ENCODE measurements at places on chromosomes 12 and 14.

DNA sequence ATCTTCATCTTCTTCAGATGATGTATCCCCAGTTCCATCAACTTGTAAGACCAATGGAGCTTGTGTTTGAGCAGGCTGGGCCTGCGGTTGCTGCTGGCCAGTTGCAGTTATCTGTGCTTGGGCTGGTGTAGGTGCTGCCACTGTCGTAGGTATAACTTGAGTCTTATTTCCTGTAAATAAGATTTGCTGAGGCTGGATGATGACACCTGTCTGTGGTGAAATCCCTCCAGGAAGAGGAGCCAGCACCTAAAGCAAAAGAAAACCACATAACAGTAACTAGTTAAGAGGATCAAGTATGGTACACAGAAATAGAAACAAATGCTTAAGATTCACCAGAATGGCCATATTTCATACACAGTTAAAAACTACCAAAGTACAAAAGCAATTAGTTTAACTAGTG lies 28.2 kb downstream of the GTF2A1 start:
- no peak for DNase-seq

DNA sequence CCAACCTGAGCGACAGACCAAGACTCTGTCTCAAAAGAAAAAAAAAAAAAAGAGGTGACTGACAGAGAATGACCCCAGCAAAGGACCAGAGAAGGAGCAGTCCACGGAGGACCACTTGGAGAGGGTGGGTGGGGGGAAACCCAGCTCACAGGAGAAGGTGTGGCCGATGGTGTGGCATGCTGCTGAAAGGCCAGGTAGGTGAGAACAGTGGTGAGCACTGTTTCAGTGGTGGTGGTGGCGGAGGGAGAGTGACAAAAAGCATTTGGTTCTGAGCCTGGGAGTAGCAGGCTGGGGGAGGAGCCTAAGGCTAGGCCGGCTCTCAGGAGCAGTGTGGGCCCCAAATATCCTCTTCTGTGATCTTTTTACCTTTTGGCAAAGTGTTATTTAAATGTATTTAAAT lies 63.8 kb downstream of the IRF2BPL start:
- DNase-seq = no peak

DNA sequence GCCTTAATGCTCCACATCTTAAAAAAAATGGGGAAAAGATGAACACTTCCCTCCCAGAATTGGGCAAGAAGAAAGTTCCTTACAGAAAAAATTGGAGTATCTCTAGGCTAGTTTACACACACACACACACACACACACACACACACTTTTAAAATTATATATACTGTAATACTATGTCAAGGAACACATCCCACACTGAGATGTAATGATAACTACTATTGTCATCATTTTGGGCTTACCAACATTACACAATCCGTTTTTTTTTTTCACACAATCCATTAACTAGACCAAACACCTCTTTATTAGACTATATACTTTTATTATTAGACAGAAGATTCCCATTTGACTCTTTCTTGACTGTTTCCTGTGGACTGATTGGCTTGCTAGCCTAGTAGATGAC lies 2.5 kb downstream of the LTBR start:
- DNase-seq = no peak

DNA sequence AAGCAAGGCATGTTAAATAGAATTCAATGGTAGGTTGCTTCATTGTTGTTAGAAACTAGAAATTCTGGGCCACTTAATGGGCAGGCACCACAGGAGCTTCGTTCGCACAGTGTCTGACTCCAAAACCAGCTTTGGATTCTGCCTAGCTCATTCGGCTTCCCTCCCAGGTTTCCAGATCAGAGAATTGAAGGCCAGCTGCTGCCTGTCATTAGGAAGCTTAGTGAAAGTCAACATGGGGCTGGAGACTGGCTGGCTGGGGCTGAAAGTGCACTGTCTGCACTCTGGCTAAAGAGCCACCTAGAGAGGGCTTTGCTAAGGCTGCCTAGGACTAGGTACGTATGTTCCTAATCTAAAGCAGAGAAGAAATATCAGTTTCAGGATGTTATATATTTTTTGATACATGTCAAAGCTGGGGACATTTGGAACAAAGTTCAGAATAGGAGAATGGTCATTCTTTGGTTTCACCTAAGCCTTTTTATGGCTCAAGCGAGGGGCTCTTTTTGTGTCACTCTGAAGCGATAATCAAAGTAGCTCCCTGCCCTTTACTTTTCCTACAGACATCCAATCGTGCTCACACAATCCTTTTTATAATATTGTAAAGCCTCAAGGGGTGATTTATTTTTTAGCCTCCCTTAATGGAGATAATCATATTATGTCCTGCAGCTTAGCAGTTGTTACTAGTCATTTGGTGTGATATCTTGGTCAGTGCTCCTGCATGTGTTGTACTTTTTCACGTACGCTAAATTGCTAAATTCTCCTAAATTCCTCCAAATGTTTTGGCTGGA lies 238.5 kb upstream of the NAV3 start:
- DNase-seq = peak; percentile 13

GRCh38 chr14:96863327-96863985 lies 66.3 kb downstream of the VRK1 start:
- DNase-seq = no peak

- no peak for DNase-seq
Observed at GRCh38 chr12:49794811-49795653, 33.2 kb downstream of the NCKAP5L start.

GRCh38 chr12:53736592-53736991 lies 9.3 kb upstream of the CALCOCO1 start:
- DNase-seq = no peak

DNA sequence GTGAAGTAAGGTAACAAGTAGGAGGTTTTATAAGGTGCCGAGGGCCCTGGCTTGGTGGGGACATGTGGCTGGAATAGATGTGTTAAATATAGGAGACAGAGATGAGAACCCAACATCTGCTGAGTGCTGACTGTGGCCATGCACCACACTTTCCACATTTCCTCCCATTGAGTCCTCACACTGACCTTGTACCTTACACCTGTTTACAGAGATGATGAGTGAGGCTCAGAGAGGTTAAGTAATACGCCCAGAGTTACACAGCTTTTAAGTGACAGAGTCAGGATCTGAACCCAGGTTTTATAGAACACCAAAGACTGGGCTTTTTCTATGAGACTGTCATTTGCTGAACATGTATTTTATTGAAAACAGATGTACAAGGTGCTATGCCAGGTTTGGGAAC lies 70.8 kb upstream of the LTA4H start:
- no peak for DNase-seq

DNA sequence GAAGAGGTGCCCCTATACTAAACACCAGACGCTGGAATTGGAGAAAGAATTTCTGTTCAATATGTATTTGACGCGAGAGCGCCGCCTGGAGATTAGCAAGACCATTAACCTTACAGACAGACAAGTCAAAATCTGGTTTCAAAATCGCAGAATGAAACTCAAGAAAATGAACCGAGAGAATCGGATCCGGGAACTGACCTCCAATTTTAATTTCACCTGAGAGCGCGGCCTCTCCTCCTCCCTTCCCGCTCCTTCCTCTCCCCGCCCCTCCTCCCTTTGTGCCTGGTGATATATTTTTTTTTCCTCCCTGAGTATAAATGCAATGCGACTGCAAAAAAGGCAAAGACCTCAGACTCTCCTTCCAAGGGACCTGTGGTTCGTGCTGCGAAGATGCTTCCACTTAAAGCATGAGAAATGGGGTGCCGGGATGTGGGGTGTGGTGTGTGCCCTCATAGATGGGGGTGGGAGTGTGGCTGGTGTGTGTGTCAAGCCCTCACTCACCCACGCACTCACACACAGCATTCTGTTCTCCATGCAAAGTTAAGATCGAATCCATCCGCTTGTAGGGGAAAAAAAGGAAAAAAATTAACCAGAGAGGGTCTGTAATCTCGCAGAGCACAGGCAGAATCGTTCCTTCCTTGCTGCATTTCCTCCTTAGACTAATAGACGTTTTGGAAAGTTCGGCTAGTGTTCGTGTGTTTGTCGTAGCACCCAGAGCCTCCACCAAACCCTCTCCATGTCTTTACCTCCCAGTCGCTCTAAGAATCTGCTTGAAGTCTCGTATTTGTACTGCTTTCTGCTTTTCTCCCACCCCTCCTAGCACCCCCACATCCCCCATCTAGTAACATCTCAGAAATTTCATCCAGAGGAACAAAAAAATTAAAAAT lies 4.5 kb downstream of the HOXC10 start:
- DNase-seq = peak; percentile 34

DNA sequence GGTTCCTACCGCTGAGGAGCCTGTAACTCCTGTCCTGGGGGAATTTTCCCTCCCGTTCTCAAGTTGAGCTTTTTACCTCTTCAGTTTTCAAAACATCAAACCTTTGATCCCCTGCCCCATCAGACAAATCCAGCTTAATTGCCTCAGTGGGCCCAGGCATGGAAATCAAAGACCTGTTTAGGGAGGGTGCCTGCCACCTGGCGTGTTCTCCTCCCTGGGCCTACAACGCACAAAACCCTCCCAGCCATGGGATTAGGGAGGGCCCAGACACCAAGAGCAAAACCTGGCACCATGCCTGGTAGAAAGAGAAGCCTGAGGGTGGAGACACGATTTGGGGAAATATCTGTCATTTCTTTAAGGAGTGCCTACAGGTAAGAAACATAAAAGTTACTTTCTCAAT lies 672.9 kb downstream of the BCL11B start:
- no peak for DNase-seq

- DNase-seq = no peak
Observed at GRCh38 chr12:2023365-2023764, 19.1 kb upstream of the DCP1B start.

GRCh38 chr14:96400495-96400894 lies 8.6 kb downstream of the AK7 start:
- DNase-seq = peak; percentile 87

DNA sequence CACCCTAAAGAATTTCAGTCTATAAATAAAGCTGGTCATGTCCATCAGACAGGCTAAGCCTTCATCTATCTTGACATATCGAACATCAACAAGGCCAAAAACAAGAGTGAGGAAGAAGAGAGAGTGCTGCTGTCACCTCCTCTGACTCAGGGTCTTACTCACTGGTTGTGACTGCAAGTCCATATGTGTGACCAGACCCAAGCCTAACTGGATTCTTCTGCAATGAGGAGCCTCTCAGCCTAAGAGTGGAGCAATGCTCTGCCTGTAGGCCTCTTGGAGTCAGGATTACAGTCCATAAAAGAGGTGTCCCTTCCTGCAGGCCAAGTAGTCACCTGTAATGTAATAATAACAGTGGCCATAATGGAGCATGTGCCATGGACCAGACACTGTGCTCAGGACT lies 121.2 kb upstream of the SLC35F4 start:
- DNase-seq = no peak

DNA sequence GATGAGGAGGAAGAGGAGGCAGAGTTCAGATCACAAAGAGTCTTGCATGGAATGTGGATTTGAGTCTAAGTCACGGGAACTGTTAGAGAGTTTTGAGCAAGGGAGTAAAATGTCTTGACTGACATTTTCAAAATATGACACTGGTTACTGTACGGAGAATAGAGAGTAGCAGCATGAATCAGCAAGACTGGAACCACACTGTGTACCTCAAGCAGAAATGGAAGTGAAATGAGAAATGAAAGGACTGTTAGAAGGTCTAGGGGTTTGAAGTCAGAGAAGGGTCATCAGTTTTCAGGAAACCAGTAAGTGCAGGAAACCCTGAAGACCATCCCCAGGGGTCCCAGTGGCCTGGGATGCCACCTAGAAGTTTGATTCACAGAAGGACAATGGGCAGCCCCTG lies 236.3 kb downstream of the GALC start:
- DNase-seq = no peak

GRCh38 chr12:122067966-122068365 lies 10.6 kb upstream of the MLXIP start:
- DNase-seq = no peak

DNA sequence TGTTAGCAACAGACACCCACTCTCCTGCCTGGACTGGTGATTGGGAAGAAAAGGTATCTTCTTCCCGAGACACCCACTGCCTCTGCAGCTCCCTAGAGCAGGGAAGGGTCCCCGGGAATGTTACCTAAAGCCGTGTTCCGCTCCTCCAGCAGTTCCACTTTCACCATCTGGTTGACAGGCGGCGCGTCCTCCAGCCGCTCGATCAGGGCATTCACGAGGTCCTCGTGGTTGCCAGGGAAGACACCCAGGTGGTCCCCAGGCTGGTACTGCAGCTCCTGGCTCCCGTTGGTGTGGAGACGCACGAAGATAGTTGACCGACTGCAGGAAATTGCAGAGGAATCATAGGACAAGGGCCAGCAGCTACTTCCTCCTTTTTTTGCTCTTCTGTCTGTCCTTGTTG lies 44.2 kb upstream of the FBXO21 start:
- no peak for DNase-seq

- no peak for DNase-seq
Observed at GRCh38 chr12:98644433-98644711, 216 bp downstream of the IKBIP start.

DNA sequence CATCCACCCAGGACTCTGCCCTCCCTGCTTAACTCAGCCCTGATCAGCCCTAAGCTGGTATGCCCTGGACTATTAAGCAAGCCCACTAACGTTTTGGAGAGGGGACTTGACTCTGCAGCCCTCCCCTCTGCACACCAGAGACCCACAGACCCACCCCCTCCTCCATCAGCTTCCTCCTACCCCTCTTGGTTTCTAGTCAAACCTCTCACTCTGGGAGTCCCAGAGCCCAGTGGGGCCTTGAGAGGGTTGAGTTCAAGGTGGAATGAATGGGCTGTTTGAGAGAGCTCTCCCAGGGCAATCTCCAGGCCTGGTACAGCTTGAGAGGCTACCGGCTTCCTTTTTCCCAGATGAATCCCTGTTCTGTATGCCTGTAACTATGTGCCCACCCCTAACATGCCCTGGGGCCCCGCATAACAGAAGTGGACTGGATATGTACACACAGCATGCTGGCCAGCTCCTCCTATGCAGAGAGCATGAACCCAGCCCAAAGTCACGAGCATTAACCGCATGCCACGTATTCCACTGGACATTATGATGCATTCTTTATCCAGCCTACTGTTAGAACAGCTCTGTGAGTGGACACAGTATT lies 43.6 kb downstream of the IRF2BPL start:
- DNase-seq = no peak

- no peak for DNase-seq
Observed at GRCh38 chr12:83132360-83132759, 445.7 kb downstream of the TMTC2 start.

GRCh38 chr14:19801118-19801464 lies 2.5 kb upstream of the OR4N2 start:
- no peak for DNase-seq

DNA sequence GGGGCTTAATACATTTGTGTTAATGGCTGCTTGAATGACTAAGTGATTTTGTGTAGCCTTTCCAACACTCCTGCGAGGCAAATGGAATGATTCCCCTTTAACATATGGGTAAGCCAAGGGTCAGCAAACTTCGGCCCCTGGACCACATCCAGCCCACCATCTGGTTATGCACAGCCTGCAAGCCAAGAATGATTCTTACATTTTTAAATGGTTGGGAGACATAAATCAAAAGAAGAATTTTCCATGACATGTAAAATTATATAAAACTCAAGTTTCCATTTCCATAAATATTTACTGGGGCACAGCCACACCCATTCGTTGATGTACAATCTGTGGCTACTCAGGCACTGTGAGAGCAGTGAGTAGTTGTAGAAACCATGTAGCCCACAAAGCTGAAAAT lies 9.0 kb downstream of the SLC8B1 start:
- DNase-seq = no peak

GRCh38 chr12:32039917-32040575 lies 66.6 kb upstream of the BICD1 start:
- DNase-seq = no peak

Data from Ammon's horn (tissue), 1 donor.